ENCODE measurements at places on chromosomes 16 and 17.

GRCh38 chr16:57281791-57282190, 2.7 kb downstream of the PLLP start:
- no peak overlapping the region for H3K4me3 ChIP-seq
- H3K27ac ChIP-seq: no peak overlapping the region

DNA sequence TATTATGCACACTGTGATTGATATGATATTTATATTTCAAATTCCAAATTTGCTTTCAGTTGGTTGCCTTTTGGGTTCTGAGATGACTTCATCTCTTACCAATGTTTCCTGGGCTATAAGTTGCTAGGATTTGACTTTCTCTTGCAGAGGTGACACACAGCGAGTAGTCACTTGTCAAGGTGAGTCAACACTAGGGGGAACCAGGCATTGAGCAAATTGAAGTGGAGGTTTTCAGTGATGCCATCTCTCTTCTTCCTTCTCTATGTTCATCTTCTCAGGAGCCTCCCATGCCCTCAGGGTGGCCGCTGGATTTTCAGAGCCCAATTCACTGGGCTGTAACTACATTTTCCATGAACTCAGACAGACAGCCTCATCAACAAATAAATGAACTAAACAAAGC, 6.0 kb upstream of the CPD start:
- no peaks in the 10 kb centered on the region for H3K36me3 ChIP-seq
- DNase-seq: no peak
- H3K27ac ChIP-seq: no peak overlapping the region

DNA sequence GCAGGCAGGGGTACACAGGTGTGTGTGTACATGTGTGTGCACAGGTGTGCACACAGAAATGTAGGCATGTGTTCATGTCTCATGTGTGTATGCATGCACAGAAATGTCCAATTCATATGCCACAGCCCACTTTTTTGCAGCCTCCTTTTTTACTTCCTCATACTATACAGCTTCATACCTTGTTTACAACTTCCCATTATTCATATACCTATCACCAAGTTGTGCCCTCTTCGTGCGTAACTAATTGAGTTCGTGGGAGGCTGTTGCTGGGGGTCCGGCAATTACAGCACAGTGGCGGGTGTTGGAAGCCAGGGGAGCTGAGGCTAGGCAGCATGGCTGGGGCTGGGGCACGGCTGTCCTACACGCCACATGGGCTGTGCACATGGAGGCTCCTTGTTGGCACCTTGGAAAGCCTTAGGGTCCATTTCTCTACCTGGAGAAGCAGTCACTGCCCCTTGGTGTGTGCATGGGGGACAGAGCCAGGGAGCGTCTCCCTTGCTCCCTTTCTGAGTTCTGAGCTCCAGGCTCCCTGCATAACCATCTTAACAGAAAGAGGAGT, 266.7 kb downstream of the ENGASE start:
- peak overlapping the region; percentile 89 for H3K27ac ChIP-seq
- peaks cover 10% of the 10 kb centered on the region for H3K36me3 ChIP-seq
- peak overlapping the region; percentile 86 for H3K4me3 ChIP-seq
- DNase-seq: peak; percentile 23
- peaks cover 24% of the 10 kb centered on the region for H3K4me1 ChIP-seq

GRCh38 chr17:2865228-2865627, 69.0 kb downstream of the RAP1GAP2 start:
- no peaks in the 10 kb centered on the region for H3K4me1 ChIP-seq
- DNase-seq: no peak
- H3K4me3 ChIP-seq: no peak overlapping the region
- no peaks in the 10 kb centered on the region for H3K27me3 ChIP-seq

GRCh38 chr16:78684030-78684611, 584.7 kb downstream of the WWOX start:
- H3K36me3 ChIP-seq: no peaks in the 10 kb centered on the region
- DNase-seq: no peak
- no peak overlapping the region for H3K27ac ChIP-seq
- no peaks in the 10 kb centered on the region for H3K27me3 ChIP-seq
- no peak overlapping the region for H3K4me3 ChIP-seq
- H3K4me1 ChIP-seq: peaks cover 3% of the 10 kb centered on the region

DNA sequence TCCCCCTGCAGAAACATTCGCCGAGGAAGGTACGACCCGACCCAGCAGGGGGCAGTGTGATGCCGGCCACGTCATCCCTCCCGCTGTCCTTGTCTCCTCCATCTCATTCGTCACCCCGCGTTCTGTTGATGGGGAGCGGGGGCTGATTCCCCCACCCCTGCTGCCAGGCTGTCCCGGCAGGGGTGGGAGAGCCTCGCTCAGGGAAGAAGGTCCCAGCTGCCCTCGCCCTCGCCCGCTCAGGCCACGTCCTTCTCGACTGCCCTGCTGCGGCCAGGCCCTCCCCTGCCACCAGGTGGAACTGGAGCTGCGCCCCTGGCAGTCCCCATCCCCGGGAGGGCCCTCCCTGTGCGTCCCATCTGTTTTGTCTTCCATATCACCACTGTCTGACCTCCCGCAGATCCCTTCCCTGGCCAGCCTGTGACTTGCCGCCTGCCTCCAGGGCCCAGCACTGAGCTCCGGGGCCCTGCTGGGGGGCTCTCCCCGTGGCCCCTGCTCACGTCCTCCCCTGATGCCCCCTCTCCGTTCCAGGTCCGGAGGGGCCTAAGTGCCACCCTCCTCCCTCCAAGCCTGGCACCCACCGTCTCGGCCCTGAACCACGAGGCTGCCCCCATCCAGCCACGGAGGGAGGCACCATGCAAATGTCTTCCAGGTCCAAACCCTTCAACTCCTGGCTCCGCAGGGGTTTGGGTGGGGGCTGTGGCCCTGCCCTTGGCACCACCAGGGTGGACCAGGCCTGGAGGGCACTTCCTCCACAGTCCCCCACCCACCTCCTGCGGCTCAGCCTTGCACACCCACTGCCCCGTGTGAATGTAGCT, 20.6 kb downstream of the ADAM11 start:
- peaks cover 10% of the 10 kb centered on the region for H3K27me3 ChIP-seq
- peak overlapping the region; percentile 67 for H3K4me3 ChIP-seq
- peak; percentile 82 for DNase-seq
- H3K36me3 ChIP-seq: no peaks in the 10 kb centered on the region
- no peak overlapping the region for H3K27ac ChIP-seq

GRCh38 chr17:44257815-44258760, 9.8 kb downstream of the SLC4A1 start:
- peaks cover 8% of the 10 kb centered on the region for H3K27me3 ChIP-seq
- peaks cover 4% of the 10 kb centered on the region for H3K4me1 ChIP-seq
- no peak overlapping the region for H3K27ac ChIP-seq
- no peaks in the 10 kb centered on the region for H3K36me3 ChIP-seq
- H3K4me3 ChIP-seq: no peak overlapping the region

GRCh38 chr16:73068541-73069401, 20.8 kb upstream of the ZFHX3 start:
- H3K4me1 ChIP-seq: peaks cover 9% of the 10 kb centered on the region
- H3K36me3 ChIP-seq: no peaks in the 10 kb centered on the region
- no peak overlapping the region for H3K4me3 ChIP-seq
- no peak overlapping the region for H3K27ac ChIP-seq
- peaks cover 36% of the 10 kb centered on the region for H3K27me3 ChIP-seq

DNA sequence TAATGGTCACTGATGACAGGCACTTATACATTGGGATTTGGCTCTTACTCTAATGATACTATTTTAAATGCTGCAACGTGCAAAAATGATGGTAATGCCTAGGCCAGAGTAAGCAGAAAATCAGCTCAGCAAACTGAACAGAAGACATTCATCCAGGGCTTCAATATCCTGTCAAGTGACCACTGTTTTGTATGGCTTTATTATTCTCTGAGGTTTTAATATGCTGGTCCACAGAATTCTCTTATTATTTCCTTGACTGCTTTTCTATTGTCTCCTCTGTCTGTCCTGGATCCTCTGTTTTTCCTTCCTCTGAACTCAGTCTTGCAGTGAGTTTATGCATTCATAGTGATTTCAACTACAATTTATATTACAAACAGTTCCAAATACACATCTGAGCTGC, 90.8 kb upstream of the PMFBP1 start:
- no peak for DNase-seq
- H3K4me3 ChIP-seq: no peak overlapping the region
- no peaks in the 10 kb centered on the region for H3K27me3 ChIP-seq
- no peaks in the 10 kb centered on the region for H3K4me1 ChIP-seq
- no peaks in the 10 kb centered on the region for H3K36me3 ChIP-seq
- no peak overlapping the region for H3K27ac ChIP-seq

- H3K4me1 ChIP-seq: peaks cover 19% of the 10 kb centered on the region
- no peak overlapping the region for H3K4me3 ChIP-seq
- no peak for DNase-seq
- H3K27ac ChIP-seq: peak overlapping the region; percentile 9
Measured at GRCh38 chr16:67053767-67054334, 24.9 kb downstream of the CBFB start.

- no peak overlapping the region for H3K4me3 ChIP-seq
- H3K4me1 ChIP-seq: peaks cover 13% of the 10 kb centered on the region
- no peak for DNase-seq
- H3K27me3 ChIP-seq: no peaks in the 10 kb centered on the region
- peaks cover 22% of the 10 kb centered on the region for H3K36me3 ChIP-seq
Measured at GRCh38 chr16:67653789-67654402, 6.2 kb downstream of the ACD start.

GRCh38 chr17:17351901-17352781, 49.0 kb downstream of the NT5M start:
- no peak overlapping the region for H3K4me3 ChIP-seq
- H3K36me3 ChIP-seq: no peaks in the 10 kb centered on the region
- H3K4me1 ChIP-seq: no peaks in the 10 kb centered on the region
- H3K27me3 ChIP-seq: peaks cover 4% of the 10 kb centered on the region
- DNase-seq: no peak

GRCh38 chr16:85378145-85379040, 234.7 kb upstream of the GSE1 start:
- H3K36me3 ChIP-seq: no peaks in the 10 kb centered on the region
- no peak for DNase-seq
- H3K4me1 ChIP-seq: no peaks in the 10 kb centered on the region

DNA sequence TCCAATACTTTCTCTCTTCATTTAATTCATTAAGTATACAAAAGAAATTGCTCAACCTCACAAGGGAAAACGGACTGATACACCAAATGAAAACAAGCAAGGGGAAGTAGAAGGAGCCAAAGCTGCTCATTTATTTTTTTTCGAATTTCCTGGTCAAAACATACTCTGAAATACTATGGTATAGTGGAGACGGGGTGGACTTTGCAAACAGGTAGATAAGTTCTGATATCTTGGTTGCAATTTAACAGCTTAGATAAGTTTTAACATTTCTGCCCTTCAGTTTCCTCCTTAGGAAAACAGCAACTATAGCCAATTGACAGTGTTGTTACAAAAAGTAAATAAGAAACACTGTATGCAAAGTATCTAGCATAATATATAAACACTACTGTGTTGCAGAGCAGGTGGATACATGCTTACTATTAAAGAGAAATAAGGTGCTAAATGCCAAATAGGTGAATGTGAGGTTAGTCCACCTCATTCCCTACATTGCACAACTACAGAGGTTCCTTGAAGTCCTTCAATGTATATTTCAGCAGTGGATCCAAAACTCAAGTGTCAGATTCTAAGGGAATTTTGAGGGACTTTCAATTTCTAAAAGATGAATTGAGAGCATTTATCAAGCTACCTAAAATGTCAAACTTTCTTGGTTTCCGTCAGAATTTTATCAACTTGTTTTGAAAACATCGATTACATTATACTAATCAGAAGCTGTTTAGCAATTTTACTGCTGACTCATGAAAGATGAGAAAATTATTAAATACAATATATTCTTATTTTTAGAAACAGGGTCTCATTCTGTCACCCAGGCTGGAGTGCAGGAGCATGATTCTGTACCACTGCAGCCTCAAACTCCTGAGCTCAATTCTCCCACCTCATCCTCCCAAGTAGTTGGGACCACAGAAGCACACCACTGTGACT, 11.0 kb downstream of the CCDC47 start:
- H3K36me3 ChIP-seq: peaks cover 23% of the 10 kb centered on the region
- DNase-seq: no peak
- H3K4me1 ChIP-seq: peaks cover 15% of the 10 kb centered on the region
- no peak overlapping the region for H3K27ac ChIP-seq
- H3K4me3 ChIP-seq: no peak overlapping the region

DNA sequence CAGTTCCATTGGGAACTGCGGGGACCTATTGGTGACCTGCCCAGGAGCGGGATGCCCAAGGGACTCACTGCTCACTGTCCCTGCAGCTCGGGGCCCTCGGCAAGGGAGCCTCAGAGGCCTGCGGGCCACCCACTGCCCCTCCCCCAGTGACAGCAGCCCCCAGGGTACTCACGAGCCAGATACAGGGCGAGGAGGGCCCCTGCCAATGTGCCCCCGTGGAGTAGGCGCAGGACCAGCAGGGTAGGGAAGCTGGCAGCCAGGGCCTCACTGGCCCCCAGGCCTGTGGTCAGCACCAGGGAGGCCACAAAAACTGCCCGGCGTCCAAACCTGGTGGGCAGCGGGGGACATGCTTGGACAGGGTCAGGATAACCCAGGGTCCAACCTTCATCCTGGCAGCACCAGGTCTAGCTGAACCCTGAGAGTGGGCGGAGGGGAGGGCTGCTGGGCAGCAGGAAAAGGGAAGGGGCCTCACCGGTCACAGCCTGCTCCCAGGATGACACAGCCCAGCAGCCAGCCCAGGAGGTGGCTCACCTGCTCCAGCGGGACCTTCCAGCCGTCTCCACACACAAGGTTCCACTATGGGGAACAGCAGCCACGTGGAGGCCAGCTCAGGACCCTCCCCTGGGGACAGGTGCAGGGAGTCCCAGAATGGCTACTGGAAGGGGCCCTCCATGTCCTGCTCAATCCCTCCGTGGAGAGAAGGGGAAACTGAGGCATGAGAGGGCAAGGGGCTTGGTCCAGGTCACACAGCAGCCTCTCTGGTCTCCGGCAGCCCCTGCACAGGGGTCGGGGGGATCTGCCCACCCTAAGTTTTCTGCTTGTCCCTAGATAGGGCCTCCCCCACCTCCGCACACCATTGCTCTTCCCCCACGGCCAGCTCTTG, 855 bp downstream of the SLC22A31 start:
- no peak for DNase-seq
- no peak overlapping the region for H3K27ac ChIP-seq
- H3K36me3 ChIP-seq: no peaks in the 10 kb centered on the region

- peak overlapping the region; percentile 81 for H3K27ac ChIP-seq
- peaks cover 12% of the 10 kb centered on the region for H3K4me1 ChIP-seq
- H3K27me3 ChIP-seq: no peaks in the 10 kb centered on the region
Measured at GRCh38 chr17:57666201-57666870, 78.8 kb downstream of the CCDC182 start.

DNA sequence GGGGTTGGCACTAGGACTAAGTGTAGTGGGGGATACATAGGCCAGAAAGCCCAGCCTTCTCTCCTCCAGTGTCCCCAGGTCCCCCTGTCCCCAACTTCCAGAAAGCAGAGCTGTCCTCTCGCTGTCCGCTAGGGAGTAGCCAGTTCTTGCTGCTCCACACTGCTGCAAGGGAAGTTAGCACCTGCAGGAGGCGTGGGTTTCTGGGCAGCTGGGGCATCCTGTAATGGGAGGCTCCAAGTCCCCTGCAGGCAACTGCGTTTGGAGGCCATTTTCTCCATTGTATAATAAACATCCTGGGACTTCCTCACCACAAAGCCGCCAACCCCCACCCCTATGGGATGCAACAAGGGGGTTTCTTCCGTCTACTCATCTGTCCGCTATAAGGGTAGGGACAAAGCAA, 1.7 kb downstream of the RPRML start:
- no peak overlapping the region for H3K27ac ChIP-seq
- H3K36me3 ChIP-seq: peaks cover 7% of the 10 kb centered on the region
- H3K4me1 ChIP-seq: peaks cover 9% of the 10 kb centered on the region
- no peak for DNase-seq
- no peak overlapping the region for H3K4me3 ChIP-seq
- peaks cover 16% of the 10 kb centered on the region for H3K27me3 ChIP-seq
